ENCODE measurements at places on chromosomes 4 and X.

DNA sequence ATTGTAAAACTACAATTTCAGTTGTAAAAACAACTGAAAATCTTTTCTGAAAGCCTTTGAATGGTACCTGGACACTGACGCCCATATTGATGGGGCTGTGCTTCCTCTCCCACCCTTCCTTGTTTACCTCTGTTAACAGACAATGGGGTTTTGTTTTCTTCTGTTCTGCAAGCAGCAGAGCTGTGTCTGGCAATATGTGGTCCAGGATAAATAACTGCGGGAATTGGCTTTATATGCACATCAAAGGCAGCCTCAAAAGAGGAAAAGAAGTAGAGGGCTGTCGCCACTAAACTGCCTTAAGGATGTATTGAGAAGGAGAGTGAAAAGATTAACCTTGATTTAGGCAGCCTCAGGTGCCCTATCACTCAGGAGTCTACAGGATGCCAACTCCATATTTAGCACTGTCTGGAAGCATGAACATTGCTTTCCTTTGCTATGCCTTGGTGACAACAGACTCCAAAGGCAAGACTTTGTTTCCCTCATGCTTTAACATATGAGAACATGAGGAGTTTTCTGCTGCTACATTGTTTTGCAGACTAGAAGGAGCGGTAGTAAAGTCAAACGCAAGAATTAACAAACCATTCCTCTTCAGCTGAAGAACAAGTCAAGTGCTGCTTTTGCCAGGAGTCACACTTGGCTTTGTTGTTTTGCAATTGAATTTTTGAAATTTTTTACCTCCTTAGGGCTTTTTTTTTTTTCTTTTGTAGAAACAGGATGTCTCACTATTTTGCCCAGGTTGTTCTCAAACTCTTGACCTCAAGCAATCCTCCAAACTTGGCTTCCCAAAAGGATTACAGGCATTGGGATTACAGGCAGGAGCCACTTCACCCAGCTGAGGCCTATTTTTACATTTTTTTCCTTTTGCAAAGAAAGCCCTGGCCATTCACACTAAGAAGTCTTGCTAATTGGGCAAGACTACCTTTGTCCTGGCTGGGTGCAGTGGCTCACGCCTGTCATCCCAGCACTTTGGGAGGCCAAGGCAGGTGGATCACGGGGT lies 3.0 kb downstream of the IL21 start:
- ATAC-seq: no peak

DNA sequence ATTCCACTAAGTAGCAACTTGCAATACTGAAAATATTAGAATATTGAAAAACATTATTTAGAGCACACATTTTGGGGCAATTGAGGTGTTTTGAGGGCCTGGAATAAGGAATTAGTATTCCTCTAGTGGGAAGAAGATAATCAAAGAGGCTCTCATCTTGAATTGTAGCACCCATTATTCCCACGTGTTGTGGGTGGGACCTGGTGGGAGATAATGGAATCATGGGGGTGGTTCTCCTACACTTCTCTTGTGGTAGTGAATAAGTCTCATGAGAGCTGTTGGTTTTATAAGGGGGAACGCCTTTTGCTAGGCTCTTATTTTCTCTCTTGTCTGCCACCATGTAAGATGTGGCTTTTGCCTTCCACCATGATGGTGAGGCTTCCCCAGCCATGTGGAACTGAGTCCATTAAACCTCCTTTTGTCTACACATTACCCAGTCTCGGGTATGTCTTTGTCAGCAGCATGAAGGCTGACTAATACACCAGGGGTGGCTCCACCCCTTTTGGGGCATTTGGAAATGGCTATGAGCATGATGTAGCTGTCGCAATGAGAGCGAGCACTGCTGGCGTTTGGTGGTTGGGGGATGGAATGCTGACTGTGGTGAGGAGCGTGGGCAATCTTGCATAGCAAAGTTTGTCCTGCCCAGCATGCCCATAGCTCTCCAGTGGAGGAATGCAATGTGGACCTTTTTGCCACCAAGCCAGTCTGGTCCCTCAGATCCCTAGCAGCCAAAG lies 308.2 kb downstream of the FRMPD4 start:
- ATAC-seq: no peak

DNA sequence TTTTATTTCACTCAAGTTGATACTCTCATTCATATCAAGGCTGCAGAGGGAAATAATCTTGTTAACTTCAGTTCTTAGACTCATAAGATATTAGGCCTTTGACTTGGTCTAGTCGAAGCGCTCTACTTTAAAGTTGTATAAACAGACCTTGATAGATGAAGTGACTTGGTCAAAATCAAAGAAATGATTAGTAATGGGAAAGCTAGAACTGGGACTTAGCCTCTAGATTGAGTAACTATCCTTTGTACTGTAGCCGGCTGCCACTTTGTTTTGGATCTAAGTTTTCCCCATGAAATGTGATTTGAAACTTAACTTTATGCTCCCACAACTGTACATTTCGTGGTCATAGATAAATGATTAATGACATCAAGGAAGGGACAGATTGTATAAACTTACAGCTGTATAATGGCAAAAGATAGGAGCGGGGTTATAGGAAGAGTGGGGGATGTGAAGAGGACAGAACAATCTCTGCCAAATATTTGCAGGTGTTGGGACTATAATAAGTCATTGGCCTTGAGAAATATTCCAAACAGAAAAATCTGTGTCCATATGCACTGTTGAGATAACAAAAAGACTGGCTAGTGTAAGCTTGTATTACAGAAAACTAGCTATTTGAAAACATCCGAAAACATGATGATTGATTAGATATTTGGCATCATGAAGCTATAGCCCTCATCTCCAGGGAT lies 17.2 kb downstream of the MID2 start:
- ATAC-seq: no peak

GRCh38 chr4:162866565-162866964 lies 300.1 kb downstream of the NAF1 start:
- no peak for ATAC-seq

DNA sequence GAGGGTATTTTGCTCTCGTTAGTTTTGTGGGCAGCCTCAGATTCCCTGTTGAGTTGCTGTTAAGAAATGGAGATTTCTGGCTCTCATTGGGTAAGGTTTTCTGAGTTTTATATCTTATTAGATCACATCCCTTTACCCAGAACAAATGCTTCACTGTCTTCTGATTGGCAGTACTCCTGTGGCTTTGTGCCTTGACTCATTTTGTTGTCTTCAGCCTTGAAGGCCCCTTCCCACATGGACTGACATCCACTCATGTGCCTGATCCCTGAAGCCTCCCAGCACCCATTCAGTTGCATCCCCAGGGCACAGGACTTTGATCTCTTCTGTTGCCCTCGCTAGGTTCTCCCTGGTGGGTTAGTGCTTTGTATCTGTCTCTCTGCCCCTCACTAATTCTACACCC lies 10.4 kb downstream of the MED28 start:
- ATAC-seq: no peak

DNA sequence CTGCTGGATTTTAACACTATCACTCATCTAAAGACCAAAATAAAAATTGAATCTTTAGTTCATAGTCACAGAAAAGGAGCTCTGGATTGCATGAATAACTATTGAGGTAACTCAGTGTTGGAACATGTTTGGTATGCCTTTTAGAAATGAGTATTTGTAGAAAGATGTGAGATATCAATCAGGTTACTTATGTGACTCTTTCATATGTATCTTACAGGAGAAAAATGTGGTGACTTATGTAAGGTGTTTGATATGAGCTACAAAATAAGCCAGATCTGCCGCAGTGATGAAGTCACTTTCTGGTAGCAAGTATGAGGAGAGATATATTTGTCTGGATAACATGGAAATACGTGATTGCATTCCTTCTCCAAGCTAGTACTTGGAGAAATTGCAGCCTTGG lies 1653.3 kb upstream of the PCDH7 start:
- ATAC-seq: no peak

GRCh38 chr4:121071640-121072223 lies 603 bp downstream of the NDNF start:
- no peak for ATAC-seq

DNA sequence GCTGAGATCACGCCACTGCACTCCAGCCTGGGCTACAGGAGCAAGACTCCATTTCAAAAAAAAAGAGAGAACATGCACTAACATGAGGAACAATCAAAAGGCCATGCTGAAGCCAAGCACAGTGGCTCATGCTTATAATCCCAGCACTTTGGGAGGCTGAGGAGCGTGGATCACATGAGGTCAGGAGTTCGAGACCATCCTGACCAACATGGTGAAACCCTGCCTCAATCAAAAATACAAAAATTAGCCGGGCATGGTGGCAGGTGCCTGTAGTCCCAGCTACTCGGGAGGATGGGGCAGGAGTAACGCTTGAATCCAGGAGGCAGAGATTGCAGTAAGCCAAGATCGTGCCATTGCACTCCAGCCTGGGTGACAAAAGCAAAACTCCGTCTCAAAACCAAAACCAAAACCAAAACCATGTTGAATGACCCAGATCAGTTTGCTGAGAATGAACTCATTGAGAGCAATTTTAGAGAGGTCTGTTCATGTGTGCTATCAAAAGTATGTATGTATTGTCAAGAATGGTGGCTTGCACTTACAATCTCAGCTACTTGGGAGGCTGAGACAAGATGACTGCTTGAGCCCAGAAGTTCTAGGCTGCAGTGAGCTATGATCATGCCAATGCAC lies 44.8 kb downstream of the PDS5A start:
- no peak for ATAC-seq

DNA sequence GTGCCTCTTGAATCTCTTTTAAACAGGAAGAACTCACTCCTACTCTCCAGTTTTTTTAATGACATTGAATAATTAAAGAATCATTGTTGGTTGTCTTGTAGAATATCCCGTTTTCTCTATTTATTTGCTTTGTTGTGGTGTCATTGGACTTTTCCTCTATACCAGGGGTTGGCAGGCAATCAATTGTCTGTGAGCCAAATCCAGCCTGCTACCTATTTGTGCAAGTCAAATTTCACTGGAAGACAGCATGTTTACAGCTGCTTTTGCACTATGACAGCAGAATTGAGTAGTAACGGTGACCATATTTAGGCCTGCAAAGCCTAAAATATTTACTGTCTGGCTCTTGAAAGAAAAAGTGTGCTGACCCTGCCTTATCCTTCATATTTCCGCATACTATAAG lies 34.8 kb downstream of the POLA1 start:
- ATAC-seq: no peak

DNA sequence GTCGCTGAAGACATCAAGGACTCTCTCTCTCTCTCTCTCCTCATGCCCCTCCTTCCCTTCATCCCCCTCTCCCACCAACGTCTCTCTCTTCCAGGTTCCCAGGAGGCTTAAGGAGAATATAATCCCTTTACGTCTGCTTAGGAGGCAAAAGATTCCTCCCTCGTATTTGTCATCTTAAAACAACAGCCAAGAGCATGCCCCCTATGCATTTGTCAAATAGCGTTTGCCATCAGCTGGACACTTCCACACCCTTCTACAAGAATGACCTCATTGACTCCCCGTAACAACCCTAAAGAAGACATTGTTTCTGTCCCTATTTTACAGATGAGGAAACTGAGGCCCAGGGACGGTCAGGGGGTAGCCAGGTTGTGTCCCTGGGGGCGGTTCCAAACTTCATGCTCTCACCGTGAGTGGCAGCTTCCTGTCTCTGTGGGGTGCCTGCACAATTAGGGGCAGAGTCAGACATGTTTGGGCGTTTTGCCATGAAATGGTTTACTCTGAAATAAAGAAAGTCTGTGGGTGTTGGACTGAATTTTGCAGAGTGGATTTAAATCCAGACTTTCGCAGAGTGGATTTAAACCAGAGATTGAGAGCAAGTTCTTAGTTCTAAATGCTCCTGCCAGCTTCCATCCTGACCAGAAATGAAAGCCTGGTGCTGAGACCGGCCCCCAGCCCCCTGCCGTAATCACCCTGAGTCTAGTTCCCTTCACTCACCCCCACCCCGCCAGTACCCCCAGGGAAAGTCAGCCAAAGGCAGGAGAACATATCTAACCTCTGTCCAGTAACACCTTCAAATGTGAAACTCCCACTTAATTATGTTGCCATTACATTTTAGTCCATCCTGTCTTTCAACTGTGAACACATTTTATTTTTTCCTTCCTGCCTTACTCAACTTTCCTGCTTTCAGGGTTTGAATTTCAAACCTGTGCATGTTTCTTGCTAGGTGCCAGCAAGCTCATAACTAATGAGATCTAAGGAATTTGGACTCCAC lies 44.3 kb upstream of the TBL1X start:
- no peak for ATAC-seq

DNA sequence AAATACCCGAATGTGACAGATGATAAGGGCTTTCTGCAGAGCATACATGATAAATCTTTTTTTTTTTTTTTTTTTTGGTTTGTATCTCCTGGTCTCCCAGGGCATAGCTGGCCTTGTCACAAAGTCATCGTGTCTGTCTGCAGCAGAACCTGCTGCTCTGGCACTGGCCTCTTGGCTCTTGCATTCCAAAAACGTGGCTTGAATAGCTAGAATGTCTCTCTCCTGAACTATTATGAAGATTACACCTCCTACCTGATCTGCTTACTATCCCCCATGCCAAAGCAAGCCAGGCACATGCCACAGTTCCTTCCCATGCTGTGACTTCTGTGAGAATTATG lies 50.4 kb upstream of the SCRG1 start:
- ATAC-seq: no peak

- no peak for ATAC-seq
Observed at GRCh38 chr4:74127745-74128144, 28.8 kb upstream of the CXCL2 start.

DNA sequence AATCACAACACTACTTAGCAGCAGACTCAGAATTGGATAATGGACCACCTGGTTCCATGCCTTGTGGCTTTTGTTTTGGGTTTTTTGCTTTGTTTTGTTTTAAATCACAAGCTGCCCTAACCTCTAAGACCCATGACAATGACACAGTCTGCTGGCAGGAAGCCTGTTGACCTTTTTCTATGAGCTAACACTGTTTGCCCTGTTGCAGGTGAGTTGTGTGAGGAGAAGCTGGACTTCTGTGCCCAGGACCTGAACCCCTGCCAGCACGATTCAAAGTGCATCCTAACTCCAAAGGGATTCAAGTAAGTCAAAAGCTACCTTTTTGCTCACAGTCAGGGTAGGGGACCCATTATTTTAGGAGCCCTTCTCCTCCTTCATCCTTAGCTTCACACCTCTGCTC lies 110.8 kb upstream of the PACRGL start:
- no peak for ATAC-seq

DNA sequence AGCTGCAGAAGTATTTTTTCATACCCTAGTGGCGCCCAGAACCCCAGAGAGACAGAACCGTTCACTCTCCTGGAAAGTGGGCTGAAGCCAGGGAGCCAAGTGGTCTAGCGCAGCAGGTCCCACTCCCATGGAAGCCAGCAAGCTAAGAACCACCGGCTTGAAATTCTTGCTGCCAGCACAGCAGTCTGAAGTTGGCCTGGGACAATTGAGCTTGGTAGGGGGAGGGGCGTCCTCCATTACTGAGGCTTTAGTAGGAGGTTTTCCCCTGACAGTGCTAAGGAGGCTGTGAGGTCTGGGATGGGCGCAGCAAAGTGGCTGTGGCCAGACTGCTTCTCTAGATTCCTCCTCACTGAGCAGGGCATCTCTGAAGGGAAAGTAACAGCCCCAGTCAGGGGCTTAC lies 84.5 kb upstream of the ATXN3L start:
- no peak for ATAC-seq

- no peak for ATAC-seq
Observed at GRCh38 chrX:6941041-6941440, 206.5 kb upstream of the STS start.

GRCh38 chr4:1244081-1244977 lies 4.6 kb downstream of the CTBP1 start:
- ATAC-seq: no peak

All from gastroesophageal sphincter (tissue), 4 donors.